ENCODE measurements at places on chromosomes 5 and 9.

DNA sequence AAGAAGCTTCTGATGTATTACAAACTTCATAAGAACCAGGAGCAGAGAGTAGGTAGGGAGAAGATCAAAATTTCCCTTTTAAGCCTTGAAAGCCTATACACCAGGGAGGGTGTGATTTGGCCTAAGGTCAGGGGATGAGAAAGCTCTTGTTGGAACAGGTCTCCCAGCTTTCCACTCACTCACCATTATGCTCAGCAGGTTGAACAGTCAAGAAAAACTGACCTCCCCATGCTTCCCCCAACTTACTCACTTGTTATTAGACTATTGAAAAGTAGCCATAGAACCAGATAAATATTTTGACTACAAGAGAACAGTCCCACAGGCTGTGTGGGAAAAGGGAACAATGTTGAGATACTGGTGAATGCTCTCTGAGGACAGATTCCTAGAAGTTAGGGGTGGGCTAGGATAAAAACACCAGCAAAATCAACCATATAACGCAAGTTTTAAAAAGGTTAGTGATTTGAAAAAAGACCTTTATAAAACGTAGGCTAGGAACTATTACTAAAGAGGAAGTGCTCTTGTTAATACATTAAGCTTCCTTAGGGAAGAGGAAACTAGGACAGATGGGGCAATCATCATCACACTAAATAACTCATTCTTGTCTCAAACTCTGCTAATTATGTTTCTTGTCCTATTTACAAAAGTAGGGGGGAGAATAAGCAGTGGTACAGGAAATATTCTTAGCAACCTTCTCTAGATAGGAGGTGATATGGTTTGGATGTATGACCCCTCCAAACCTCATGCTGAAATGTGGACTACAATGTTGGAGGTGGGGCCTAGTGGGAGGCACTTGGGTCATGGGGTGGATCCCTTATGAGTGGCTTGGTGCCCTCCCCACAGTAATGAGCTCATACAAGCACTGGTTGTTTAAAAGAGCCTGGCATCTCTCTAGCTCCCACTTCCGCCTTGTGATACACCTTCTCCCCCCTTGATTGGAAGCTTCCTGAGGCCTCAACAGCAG is 31.0 kb downstream of the PCDHGC5 start:
- DNase-seq: no peak

DNA sequence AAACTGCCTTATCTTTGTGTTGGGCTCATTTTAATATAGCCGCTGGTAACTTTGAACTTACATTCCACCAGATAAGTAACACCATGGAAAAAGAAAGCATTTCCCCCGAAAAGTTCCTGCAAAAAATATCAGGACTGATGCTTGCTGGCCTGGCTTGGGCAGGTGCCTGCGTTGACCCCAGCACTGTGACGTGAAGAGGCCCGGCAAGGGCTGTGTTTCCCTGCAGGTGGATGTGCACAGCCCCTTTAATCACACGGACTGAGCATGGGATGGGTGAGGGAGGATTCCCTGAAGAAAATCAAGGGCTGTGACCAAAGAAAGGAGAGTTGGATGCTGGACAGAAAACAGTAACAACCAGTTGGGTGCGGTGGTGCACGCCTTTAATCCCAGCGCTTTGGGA is 138.2 kb downstream of the NSG2 start:
- no peak for DNase-seq

DNA sequence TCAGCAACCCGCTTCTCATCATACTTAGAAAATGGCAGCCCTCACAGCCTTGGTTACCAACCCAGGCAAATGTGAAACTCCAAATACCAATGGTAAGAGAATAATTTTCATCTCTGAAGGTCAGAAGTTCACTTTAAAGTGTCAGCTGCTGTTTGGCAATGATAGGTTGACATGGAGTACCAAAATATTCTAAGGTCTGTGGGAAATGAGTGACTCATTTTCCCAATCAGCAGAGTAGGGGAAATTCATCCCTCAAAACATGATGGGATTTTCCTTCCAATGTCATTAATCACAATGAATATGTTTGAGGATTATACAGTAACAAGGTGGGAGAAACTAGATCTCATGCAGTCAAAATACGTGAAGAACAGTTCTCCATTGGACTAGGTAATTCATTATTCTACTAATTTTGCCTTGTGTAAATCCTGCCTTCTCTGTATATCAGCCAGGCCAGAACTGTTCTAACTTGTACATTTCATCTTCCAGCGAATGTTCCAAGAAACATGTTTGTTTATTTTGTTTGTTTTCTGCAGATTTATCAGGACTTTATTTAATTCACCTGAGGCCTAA is 53.1 kb upstream of the ERBIN start:
- DNase-seq: no peak

DNA sequence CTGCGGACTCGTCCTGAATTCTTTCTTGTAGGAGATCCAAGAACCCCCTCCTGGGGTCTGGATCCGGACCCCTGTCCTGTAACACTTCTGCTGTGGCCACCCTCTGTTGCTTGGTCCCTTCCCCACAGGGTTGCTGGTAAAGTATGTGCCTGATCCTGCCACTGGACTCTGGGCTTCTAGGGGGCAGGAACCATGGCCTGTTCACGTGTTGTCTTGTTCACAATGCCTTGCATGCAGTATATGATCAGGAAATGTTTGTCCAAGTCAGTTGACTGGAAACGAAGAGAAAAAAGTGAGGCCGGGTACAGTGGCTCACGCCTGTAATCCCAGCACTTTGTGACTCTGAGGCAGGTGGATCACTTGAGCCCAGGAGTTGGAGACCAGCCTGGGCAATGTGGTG is 139.3 kb upstream of the ALDH1B1 start:
- no peak for DNase-seq

- no peak for DNase-seq
Observed at GRCh38 chr5:176418251-176418650, 1.9 kb upstream of the CLTB start.

GRCh38 chr9:99035313-99035712 is 69.6 kb upstream of the TGFBR1 start:
- no peak for DNase-seq

- DNase-seq: no peak
Observed at GRCh38 chr5:148457183-148457620, 73.4 kb downstream of the FBXO38 start.

GRCh38 chr9:12798066-12798770 is 23.4 kb downstream of the LURAP1L start:
- no peak for DNase-seq

- no peak for DNase-seq
Observed at GRCh38 chr5:168217497-168217896, 73.9 kb upstream of the WWC1 start.

GRCh38 chr5:64526734-64527439 is 21.1 kb downstream of the RGS7BP start:
- no peak for DNase-seq
